ENCODE measurements at places on chromosomes 7 and 10.

GRCh38 chr7:35483568-35483967 is 211.4 kb downstream of the HERPUD2 start:
- H3K27me3 ChIP-seq = no peaks in the 10 kb centered on the region
- H3K4me3 ChIP-seq = no peak overlapping the region
- no peaks in the 10 kb centered on the region for H3K36me3 ChIP-seq
- no peak overlapping the region for H3K27ac ChIP-seq
- H3K4me1 ChIP-seq = peaks cover 13% of the 10 kb centered on the region

- H3K27me3 ChIP-seq = no peaks in the 10 kb centered on the region
- no peaks in the 10 kb centered on the region for H3K4me1 ChIP-seq
- H3K4me3 ChIP-seq = no peak overlapping the region
These were observed 99.6 kb upstream of the NPS start for GRCh38 chr10:127449490-127449889.

GRCh38 chr7:150983893-150984368 is 5.8 kb upstream of the KCNH2 start:
- H3K27me3 ChIP-seq = peaks cover 40% of the 10 kb centered on the region
- no peak overlapping the region for H3K4me3 ChIP-seq
- H3K4me1 ChIP-seq = peaks cover 20% of the 10 kb centered on the region
- H3K36me3 ChIP-seq = no peaks in the 10 kb centered on the region

GRCh38 chr7:99693427-99694200 is 13.8 kb upstream of the CYP3A5 start:
- peak; percentile 82 for DNase-seq
- H3K4me3 ChIP-seq = no peak overlapping the region
- no peaks in the 10 kb centered on the region for H3K27me3 ChIP-seq
- H3K36me3 ChIP-seq = no peaks in the 10 kb centered on the region

- H3K4me3 ChIP-seq = no peak overlapping the region
- H3K27ac ChIP-seq = no peak overlapping the region
- no peaks in the 10 kb centered on the region for H3K27me3 ChIP-seq
- H3K4me1 ChIP-seq = no peaks in the 10 kb centered on the region
- no peaks in the 10 kb centered on the region for H3K36me3 ChIP-seq
- DNase-seq = no peak
These were observed 31.5 kb upstream of the SLC13A1 start for GRCh38 chr7:123231021-123232000.
